ENCODE measurements at places on chromosomes 6 and 20.

DNA sequence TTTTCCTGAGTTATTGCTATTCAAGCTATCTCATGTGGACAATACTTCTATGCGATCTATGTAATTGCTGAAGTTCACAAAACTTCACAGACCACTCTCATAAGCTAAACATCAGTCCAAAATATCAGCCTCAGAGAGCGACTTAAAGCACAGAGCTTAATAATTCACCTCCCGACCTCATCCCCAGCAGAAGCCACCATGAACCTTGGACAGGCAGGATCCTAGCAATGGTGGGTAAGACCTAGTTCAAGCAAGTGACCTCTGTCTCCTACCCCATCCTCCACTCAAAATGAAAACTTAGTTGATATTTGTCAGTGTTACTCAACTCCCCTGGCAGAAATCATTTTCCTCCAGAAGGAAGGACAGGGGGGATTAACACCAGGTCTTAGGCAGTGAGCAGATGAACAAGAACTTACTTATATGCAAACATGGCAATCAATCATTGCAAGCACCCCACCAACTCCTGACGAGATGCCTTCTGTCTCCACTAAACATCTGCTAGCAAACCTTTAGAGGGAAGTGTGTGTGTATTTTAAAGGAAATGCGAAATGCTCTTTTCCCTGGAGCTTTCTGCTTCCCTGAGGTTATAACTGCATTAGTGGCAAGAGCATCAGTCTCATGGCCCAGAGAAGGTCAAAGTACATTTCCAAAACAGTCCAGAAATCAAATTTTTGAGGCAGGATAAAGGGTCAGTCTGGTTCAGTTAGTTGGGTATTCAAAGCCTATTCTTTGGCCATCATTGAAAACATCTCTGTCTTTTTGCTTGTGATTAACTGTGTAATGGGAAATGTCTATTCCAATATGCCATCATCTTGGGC, 90.0 kb downstream of the SLC22A23 start:
- DNase-seq = no peak

DNA sequence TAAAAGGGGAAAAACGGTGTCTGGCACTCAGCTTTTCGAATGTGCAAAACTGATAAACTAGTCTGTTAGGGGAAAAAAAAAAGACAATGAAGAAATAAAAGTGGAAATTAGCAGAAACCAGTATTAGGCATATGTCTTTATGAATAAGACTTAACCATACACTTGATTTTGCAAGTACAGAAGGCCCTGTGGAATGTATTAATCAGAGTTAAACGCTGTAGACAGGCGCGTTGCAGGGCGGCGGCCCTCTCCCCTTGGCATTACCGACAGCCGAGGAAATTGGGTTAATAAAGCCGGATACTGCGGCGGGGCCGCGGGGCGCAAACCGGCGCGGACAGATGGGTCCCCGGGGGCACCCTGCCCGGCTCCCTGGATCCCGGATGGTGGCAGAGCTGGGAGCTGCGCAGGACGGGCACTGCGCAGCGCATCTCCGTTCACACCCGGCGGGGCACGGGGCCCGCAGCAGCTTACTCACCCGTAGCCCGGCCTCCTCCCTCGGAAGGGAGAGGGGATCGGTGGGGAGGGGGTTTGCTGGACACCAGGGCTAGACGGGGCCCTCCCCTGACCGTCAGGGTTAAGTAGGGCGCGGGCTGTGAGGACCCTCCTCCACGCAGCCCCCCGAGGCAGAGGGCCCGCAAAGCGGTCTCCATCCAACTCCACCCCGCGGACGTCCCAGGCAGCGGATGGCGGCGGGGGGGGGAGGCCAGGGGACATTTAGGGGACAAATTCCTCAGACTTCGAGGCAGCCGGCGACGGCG, 2.0 kb downstream of the BHLHE23 start:
- DNase-seq = no peak

- no peak for DNase-seq
These were observed 263.2 kb upstream of the PLN start for GRCh38 chr6:118284736-118285360.

GRCh38 chr20:301886-302848, 4.8 kb downstream of the ZCCHC3 start:
- no peak for DNase-seq

DNA sequence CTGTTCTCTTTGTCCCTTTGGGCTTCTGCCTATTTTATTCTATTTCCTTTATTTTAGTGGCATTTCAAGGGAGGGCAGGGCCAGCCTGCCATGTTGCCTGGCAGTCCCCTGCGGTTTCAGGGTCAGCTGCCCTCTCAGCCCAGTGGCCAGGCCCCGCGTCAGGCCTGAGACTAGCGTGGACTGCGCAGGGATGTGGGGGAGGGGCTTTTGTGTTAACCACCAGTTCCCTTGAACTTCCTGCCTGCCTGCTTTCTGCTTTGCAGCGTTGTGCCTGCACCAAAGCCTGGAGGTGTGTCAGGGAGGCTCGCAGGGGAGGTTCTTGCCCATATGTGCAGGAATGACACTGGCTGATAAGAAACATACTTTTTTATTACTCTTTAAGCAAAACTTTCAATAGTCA, 157.6 kb downstream of the SLC35B3 start:
- no peak for DNase-seq

DNA sequence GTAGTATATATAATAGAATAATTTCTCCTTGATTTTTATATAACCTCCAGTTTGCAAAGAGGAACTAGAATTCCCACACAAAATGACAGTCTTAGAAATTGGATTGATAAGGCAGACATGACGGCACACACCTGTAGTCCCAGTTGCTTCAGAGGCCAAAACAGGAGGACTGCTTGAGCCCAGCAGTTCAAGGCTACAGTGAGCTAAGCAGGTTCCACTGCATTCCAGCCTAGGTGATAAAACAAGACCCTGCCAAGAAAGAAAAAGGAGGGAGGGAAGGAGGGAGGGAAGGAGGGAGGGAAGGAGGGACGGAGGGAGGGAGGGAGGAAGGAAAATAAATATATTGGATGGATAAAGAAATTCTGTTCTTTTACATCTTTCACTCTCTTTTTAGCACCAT, 77.6 kb upstream of the SASH1 start:
- no peak for DNase-seq

DNA sequence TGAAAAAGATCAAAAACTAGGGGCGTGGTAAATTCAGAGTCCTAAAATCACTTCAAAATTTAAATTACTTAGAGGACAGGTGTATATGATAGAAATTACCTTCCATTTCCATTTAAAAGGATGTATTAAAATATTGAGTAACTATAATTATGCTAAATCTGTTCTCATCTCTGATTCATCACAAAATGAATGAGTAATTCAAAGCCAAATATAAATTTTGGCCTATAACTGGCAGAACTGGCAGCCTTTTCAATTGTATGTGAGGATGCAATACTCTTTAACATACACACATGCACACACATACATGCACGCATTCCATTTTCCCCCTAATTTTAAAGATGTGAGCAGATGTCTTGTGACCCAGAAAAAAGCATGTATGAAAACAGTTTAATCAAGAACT, 194.6 kb downstream of the EPM2A start:
- no peak for DNase-seq
